Panc1 (cell line): ENCODE measurements at places on chromosomes 5 and 9.

DNA sequence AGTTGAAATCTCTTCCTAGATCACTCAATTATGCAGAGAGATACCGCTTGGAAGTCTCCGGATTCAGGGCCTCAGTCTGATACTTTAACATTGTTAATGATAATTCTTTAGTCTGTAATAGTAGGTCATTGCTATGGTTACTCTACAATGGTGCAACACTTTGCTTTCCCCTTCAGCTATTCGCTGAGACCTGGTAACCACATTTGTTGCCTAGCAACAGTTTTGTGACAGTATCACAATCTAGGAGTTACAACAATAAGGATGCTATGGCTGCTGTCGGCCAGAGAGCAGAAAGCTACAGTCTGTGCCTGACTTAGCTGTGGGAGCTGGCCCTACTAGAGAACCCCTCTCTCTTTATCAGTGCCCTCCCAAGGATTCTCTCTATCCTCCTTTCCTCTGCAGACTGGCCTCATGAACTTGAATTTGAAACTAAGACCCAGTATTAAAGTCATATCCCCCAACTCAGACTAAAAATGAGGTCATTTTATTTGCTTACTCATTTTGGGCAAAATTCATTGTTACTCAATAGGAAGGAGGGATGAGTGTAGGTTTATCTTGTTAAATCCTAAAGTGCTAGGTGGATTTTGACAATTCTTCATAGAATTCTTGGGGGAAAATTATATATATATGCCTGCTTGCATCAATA is 39.3 kb downstream of the NR2F1 start:
- no peak for DNase-seq

DNA sequence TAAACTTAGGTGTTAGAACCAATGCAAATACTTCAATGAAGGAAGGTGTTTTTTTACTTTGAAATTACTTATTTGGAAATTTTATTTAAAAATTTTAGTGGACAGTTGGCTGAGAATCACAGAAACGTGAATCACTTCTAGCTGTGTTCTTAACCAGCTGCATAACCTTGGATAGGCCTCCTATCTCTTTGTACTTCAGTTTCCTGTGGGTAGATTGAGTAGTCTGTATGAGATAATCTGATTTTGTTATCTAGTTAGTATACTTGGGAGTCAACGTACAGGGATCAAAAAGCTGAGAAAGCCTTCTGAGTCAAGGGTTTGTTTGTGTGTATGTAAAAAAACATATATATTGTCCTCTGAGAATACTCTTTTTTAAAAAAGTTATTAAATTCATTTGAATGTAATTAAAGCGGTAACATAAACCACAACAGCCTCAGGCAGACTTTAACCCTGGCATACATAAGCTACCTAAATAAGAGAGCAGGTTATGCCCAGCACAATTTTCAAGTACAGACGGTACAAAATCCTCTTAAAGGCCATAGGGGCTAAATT is 38.1 kb upstream of the ZCCHC7 start:
- no peak for DNase-seq

GRCh38 chr5:134975078-134975715 is 7.5 kb downstream of the CATSPER3 start:
- peak; percentile 32 for DNase-seq

DNA sequence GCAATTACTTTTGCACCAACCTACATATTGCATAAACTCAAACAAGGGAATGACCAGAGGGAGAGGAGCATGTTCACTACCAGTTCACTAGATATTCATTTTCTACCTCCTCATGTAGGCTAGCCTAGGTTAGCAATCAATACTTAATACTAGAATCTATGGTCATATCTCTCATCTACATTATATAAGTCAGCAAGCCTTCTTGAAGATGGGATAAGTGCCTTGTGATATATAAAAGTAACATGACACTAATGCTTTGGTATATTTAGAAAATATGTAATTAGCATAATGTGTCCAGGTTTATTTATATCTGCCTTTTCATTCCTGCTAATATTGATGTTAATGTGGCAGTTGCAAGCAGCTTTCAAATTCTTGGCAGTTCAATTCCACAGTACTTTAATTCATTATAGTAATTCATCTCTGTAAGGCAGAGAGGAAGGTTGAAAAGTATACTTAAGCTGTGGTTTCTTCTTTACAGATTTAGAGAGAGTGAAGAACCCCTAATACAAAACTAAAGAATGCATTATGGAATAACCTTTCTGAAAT is 1613.2 kb upstream of the ACO1 start:
- no peak for DNase-seq

GRCh38 chr5:56064984-56065383 is 70.2 kb upstream of the IL6ST start:
- no peak for DNase-seq
